ENCODE measurements at places on chromosomes 4 and X.
A peak's percentile ranks its signal among the peaks of the same experiment; 100 is the strongest.

DNA sequence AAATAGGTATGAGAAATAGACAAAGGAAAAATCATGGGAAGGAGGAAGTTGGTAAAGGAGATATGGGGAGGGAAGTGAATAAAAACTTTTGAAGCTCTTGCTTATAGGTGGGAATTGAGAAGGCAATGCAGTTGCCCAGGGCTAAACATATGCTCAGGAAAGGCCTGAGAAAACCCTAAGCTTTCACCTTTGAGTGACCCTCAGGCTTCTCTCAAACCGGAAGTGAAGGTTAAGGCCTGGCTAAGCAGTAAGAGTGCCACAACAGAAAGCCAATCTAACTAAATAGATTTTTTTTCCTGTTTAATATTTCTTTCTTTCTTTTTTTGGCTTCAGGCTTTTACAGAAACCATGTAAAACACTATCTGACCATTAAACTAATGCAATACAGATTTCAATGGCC lies 69.5 kb upstream of the GABRA3 start:
- DNase-seq: peak; percentile 66

DNA sequence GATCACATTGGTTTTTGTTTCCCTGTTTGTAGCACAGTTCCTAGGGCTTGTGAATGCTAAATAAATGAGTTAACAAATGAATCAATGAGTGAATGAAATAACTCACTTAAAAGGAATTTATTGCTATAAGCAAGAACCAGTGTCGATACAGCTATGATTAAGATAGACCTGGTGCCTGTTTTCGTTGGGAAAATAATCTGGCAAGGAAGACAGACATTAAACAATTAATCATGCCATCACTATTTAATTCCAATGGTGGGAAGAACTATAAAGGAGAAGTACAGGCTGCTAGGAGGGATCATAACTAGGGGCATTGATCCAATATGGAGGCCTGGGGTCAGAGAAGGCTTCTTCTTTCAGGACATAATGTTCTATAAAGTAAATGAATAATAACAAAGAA lies 4.5 kb upstream of the CBR4 start:
- no peak for DNase-seq

GRCh38 chr4:13151194-13151593 lies 332.9 kb downstream of the RAB28 start:
- no peak for DNase-seq

GRCh38 chr4:19401301-19402080 lies 850.2 kb upstream of the SLIT2 start:
- no peak for DNase-seq

- no peak for DNase-seq
Measured at GRCh38 chrX:150329868-150330267, 33.2 kb upstream of the MAMLD1 start.

GRCh38 chr4:129641179-129641578 lies 545.2 kb downstream of the C4orf33 start:
- DNase-seq: peak; percentile 69

- DNase-seq: no peak
Measured at GRCh38 chrX:109774706-109775105, 41.6 kb upstream of the ACSL4 start.

Measured in MM.1S (cell line).